CD4-positive, alpha-beta T cell treated with Interleukin-12 subunit alpha and Interleukin-12 subunit beta, for 1 hour (primary cell): ENCODE measurements at places on chromosomes 16 and 17.

- DNase-seq, result no peak
These were observed 102.9 kb downstream of the NLK start for GRCh38 chr17:28145348-28145747.

- DNase-seq, result no peak
These were observed 131.9 kb upstream of the SHISA6 start for GRCh38 chr17:11109106-11109505.

- DNase-seq, result no peak
These were observed 268.5 kb upstream of the CCL2 start for GRCh38 chr17:33986566-33986965.

DNA sequence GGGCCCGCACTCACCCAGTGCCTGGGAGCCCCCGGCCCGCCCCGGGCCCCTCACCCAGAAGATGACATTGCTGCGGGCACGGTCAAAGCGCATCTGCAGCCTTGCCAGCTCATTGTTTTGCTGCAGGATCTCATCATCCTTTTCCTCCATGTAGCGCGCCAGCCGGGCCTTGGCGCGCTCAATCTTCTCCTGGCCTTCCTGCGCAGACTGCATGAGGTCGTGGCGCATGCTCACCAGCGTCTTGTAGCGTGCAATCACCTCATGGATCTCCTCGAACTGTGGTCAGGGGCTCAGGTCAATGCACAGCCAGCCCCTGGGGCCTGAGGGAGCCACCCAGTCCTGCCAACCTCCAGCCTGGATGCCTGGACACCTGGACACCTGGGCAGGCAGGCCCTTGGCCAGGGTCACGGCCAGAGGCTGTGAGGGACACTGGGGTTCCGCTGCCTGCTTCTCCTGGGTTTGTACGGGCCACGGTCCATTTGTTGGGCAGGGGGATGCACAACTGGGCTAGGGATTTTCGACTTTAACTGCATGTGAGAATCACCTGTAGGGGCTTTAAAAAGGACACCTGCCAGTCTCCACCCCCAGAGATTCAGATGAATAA is 9.2 kb downstream of the CCDC42 start:
- DNase-seq, result no peak

- DNase-seq, result no peak
These were observed 64.2 kb upstream of the METRNL start for GRCh38 chr17:83014940-83015910.

DNA sequence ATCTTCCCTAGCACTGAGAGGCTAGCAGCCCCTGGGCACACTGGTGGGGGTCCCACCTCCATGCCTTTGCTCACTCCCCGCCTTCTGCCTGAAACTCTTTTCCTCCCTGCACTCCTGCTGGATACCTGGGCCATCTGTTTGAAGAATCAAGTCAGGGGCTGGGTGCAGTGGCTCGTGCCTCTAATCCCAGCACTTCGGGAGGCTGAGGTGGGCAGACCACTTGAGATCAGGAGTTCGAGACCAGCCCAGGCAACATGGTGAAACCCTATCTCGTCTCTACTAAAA is 15.7 kb downstream of the FOXJ1 start:
- DNase-seq, result no peak

DNA sequence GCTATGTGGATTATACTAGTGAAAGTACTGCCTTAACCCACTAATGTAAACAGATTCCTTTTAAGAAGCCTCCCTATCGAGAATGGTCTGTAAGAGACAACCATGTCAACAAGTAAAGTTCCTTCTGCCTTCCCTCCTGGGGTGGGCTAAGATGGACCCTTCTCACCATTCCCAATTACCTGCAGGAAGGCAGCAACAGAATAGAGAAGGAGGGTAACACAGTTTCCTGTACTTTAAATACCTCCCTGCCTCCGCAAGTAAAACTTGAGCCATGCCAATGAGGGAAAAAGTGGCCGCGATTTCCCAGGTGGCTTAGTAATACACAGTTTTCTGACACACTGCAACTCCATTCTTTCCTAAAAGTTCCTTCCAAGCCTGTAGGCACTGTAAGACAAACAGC is 45.2 kb downstream of the TOX3 start:
- DNase-seq, result no peak
